KG1 (cell line): ENCODE measurements at places on chromosomes 3 and 15.

DNA sequence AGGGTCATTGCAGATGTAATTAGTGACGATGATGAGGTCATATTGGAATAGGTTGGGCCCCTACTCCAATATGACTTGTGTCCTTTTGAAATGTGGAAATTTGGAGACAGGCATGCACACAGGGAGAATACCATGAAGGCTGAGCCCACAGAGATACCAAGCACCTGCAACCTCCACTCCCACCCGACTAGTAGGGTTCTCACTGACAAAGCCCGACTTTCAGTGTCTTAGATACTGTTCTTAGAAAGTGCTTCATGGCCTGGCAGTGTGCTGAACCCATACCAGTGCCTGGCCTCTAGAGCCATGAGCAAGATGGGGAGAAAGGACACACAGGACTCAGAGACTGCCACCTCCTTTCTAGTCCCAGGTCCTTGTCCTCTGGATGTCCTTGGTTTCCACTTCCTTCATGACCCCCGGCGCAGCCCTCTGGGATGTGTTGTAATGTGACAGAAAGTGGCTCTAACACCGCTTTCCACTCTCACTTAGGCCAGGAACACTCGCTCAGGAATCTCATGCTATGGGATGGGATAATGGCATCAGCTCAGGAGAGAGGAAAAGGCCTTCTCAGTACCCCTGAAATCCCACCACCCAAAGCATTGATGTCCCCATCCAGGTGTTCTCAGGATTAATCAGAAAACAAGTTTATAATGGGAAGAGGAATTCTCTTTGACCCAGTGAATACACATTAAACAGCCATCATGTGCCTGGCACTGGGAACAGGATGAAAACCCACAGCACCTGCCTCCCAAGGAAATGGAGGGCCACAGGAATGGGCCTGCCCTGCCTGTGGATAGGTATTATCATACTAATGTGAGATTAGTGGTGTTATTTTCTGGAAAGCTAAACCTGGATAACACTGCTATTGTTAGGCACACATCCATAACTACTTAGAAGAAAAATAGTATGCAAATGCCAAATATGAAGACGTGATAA is 59.9 kb downstream of the RPL39L start:
- no peak for DNase-seq

DNA sequence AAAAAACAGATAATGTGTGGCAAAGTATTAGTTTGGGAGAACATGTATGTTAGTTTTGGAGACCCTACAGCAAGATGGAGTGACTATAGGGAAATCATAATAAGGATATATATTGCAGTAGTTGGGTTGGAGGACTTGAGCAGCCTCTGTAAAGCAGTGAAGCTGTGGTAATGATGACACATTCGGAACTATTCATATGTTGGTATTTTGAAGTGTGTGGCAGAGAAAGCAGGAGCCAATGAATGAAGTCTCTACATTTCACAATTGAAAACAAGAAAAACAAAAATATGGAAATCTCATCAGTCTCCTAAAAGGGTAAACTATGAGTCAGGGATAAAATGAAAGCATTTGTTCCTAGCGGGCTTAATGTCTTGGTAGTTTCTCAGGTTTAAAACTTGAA is 645.9 kb downstream of the OTOL1 start:
- DNase-seq, result no peak

GRCh38 chr15:101255615-101256241 is 3.9 kb upstream of the CHSY1 start:
- no peak for DNase-seq

DNA sequence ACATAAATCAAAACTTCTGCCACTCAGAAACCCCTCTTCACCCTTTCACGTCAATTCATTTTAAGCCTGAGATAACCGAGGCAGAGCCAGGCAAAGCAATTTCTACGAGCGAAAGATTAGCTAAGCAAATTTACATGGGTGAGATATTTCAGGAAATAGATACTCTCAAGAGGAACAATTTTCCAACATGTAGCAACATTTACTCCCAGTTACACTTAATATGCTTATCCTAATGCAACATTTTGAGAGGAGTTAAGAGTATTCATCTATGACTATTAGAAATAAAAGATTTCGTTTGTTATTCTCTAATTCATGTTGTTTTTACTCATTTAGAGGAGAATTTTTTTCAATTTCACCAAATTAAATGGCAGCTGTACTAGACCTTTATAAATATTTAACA is 837 bp downstream of the TMC3 start:
- DNase-seq, result no peak

GRCh38 chr3:96488708-96489107 is 325.7 kb upstream of the EPHA6 start:
- DNase-seq, result no peak

DNA sequence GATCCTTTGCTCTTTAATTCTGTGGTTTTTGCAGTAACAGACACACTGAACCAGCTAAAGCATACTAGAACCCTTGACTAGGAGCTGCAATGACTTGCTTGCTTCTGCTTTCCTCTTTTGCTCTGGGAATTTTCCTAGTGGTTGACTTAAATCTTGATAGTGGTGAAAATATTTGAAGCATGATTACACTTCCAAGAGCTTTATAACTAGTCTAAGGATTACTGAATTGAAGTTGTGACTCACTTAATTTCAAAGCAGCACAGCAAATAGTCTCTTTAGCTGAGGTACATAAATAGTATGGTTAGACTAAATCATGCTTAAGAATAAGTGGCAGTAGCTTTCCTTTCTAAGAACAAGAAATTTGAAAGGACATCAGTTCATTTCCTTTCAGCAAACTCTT is 513.5 kb upstream of the GBE1 start:
- DNase-seq, result no peak
